ENCODE measurements at places on chromosomes 16 and 17.

DNA sequence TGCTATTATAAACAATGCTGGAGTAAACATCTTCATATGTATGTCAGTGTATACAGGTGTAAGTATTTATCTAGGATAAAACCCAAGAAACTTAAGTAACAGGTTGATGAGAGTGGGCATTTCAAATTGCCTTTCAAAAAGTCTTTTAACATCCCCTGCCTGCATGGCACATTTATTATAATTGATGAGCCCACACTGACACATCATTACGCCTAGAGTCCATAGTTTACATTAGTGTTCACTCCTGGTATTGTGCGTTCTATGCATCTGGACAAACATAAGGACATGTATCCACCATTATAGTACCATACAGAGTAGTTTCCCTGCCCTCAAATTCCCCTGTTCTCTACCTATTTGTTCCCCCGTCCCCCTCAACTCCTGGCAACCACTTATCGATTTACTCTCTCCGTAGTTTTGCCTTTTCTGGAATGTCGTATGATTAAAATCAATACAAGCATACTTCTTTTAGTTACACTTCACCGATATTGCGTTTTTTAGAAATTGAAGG, 53.7 kb downstream of the NACA2 start:
- no peak for DNase-seq

- DNase-seq: no peak
Measured at GRCh38 chr17:9232591-9233270, 211.4 kb downstream of the NTN1 start.

DNA sequence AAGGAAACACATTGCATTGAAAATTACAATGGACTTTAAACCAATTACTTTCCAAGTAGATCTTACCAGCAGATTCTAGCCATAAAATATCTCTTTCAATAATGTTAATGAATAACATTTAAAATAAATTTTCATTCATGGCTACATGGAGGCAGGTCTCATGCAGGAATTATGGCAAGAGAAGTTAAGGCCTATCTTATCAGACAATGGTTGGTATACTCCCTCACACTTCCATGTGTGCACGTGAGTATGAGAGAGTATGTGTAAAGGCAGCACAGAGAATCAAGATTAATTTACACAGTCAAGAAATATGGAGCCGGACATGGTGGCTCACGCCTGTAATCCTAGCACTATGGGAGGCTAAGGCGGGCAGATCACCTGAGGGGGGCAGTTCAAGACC, 76.5 kb downstream of the HELZ start:
- no peak for DNase-seq

DNA sequence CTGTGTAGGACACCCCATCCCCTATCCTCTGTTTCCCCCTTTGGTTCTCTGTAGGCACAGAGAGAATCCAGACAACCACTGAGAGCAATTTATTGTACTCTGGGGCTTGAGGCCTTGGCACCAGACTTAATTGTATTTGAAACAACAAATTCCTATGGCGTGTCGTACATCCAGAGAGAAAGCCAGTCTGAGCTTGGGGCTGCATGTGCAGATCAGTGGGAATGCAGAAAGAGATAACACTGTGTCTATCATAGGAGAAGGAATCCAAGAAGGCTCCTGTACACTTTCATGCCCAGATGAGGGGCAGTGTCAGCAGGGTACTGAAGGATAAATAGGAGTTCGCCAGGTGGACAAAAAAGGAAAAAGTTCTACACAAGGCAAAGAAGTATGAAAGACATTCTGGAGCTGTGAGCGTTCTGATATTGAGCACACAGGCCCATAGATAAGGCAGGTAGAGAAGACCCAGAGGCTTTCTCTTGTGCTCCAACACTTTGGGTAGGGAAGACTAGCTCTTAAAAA, 22.0 kb upstream of the IL4R start:
- DNase-seq: no peak

DNA sequence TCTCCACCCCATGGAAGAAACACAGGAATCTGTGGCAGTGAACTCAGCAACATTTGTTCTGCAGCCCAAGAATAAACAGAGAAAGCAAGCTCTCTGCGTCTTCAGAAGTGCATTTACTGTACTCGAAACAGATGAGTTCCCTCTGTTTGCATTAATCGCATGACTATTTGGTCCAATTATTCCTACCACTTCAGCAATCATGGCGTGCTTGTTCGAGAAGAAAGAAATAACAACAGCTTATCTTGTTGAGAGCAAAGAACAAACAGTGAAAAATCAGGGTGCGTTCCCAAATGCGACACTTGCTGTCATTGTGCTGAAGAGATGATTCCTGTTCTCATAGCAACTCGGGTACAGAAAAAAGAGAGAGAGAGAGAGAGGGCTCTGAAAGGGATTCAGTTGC, 445.3 kb upstream of the MAF start:
- no peak for DNase-seq

- DNase-seq: no peak
Measured at GRCh38 chr16:49345829-49346228, 27.8 kb upstream of the C16orf78 start.

GRCh38 chr16:48350736-48351135, 34.5 kb downstream of the SIAH1 start:
- DNase-seq: no peak

DNA sequence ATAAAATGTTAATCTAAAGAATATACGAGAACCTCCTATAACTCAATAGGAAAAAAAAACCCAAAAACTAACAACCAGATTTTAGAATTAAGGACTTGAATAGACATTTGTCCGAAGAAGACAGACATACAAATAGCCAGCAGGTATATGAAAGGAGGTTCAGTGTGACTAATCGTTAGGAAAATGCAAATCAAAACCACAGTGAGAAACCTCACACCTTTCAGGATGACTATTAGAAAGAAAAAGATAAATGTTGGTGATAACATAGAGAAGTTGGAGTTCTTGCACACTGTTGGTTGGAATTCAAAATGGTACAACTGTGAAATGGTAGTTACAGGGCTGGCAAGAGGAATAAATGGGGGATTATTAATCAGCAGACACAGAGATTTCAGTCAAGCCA, 339.0 kb downstream of the TMEM114 start:
- no peak for DNase-seq

GRCh38 chr16:66474750-66475199, 47.7 kb downstream of the BEAN1 start:
- peak; percentile 52 for DNase-seq

GRCh38 chr17:50266384-50267073, 7.7 kb upstream of the TMEM92 start:
- DNase-seq: no peak

GRCh38 chr17:76370261-76370993, 14.0 kb upstream of the SPHK1 start:
- no peak for DNase-seq

DNA sequence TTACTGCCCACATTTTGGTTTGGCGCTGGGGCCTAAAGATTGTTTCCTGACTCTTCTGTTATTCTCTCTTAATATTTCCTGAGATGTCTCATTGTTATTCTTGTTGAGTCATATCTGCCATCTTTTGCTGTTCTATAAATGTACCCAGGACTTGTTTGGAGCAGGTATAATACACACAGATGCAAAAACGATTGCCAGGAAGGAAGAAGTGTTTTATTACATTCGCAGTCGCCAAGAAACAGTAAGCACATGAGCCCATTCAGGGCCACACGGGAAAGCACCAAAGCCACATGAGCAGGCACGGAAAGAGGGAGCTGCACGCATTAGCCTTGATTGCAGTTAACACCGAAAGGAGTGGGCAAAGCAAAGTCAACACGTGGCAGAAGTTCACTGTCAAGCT, 70.2 kb downstream of the ARHGAP44 start:
- DNase-seq: no peak

DNA sequence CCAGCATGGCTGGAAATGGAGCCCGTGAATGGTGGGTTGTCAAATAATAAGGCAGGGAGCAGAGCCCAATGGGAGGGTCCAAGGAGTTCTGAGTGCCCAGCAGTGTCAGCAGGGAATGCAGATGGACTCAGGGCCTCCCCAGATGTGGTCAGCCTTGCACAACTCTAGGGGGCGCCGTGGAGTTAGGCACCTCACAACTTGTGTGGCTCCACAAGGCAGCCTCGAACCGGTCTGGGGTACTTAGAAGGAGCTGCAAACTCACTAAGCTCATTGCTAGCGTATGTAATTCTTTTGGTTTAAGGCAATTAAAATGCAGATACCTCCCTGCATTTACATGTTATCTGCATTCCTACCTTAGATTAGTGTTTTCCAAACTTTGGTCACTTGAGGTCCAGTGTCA, 18.1 kb downstream of the IRF8 start:
- DNase-seq: no peak

- DNase-seq: no peak
Measured at GRCh38 chr16:30747331-30747730, 894 bp upstream of the PHKG2 start.

GRCh38 chr16:86510465-86511261, at the start of gene FOXF1:
Gene FOXF1 (plus strand): TSS chr16:86510527. CDS start chr16:86510570, 43 bp downstream.
- no peak for DNase-seq

- peak; percentile 62 for DNase-seq
Measured at GRCh38 chr17:39667945-39668924, at the start of gene PNMT. Gene PNMT (plus strand): TSS chr17:39668453. CDS start chr17:39668476, 23 bp downstream.

DNA sequence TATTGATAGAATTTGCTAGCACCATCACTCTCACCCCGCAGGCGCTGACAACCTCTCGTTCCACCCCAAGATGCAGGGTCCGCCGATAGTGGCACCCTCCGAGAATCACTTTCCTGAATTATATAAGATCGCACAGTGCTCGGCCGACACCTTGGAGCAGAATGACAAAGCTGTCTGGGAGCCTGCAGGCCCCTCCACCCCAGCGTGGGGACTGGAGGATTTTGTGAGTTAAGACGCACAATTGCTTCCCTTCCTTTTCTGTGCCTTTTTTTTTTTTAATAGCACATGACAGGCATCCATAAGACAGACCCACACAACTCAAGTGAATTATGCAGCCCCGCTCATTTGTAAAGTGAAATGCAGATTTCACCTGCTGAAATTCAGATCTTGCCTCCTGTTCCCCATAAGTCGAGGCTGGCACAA, 155.3 kb downstream of the C16orf78 start:
- DNase-seq: no peak

DNA sequence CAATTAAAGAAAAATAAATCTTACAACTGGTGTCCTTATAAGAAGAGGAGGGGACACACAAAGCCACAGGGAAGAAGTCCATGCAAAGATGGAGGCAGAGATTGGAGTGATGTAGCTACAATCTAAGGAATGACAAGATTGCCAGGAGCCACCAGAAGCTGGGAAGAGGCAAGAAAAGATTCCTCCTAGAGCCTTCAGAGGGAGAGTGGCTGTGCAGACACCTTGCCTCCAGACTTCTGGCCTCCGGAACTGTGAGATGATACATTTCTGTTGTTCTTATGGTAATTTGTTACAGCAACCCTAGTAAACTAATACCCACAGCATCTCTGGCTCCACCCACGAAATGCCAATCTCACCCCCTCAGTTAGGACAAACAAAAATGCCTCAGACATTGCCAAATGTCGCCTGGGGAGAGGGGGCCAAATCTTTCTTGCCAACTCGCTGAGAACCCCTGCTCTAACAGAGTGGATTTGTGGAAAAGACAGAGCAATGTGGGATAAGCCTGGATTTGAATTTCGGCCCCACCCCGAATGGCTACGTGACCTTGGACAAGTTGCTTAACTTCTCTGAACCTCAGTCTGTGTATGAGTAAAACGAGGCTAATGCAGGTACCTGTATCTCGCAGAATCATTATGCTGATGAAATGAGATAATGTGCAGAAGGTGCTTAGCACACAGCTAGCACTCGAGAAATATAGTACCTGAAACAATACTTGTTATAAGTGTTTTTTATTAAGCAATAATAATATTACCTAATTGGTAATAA, 37.1 kb upstream of the CSNK2A2 start:
- no peak for DNase-seq

Measured in effector memory CD8-positive, alpha-beta T cell (primary cell).